Cardiac ventricle fibroblast (primary cell): ENCODE measurements at places on chromosomes 3 and 15. TPM values are rescaled to one million over a fixed set of nuclear protein-coding genes. Genes with fewer than 3 reads are reported as not detected.

Gene CCDC39
- not detected in 2 replicates for total RNA-seq

Gene SLTM
- 30.7 and 49.4 TPM in 2 replicates for total RNA-seq

Gene SPG11
- total RNA-seq = 25.9 and 28.2 TPM in 2 replicates

Gene FHIT
- total RNA-seq = 1.1 and 2.6 TPM in 2 replicates

Gene COL8A1
- total RNA-seq = 73.3 and 83.3 TPM in 2 replicates

Gene TMEM108
- total RNA-seq = not detected in 2 replicates

Gene ARPIN
- 7.1 and 7.2 TPM in 2 replicates for total RNA-seq

Gene PDE8A
- 18.6 and 23.2 TPM in 2 replicates for total RNA-seq

Gene ZMYND10
- 0.06 and 0.24 TPM in 2 replicates for total RNA-seq

Gene PLA2G4E
- total RNA-seq = not detected in 2 replicates

Gene GUCA1C
- not detected in 2 replicates for total RNA-seq

Gene IL20RB
- total RNA-seq = 0.44 and 0.64 TPM in 2 replicates

Gene XCR1
- not detected in 2 replicates for total RNA-seq

Gene LYSMD2
- total RNA-seq = 10.2 and 10.9 TPM in 2 replicates

Gene AZI2
- total RNA-seq = 75.9 and 86.2 TPM in 2 replicates

Gene FAM3D
- total RNA-seq = not detected in 2 replicates

Gene UQCC5
- total RNA-seq = 5.8 and 8.5 TPM in 2 replicates

Gene CIDEC
- total RNA-seq = 32.9 and 37.6 TPM in 2 replicates

Gene AADACL2
- not detected in 2 replicates for total RNA-seq

Gene ZNF106
- total RNA-seq = 42.9 and 44.3 TPM in 2 replicates

Gene DPPA4
- not detected in 2 replicates for total RNA-seq

Gene ROPN1
- total RNA-seq = not detected in 2 replicates

Gene SLC6A20
- not detected in 2 replicates for total RNA-seq

Gene HIGD2B
- total RNA-seq = not detected in 2 replicates

Gene AGBL1
- total RNA-seq = not detected in 2 replicates

Gene FBXL22
- total RNA-seq = 0.59 TPM in 1 of 2 replicates, not detected in the other
